RWPE1 (cell line): ENCODE measurements at places on chromosomes 4 and X.

DNA sequence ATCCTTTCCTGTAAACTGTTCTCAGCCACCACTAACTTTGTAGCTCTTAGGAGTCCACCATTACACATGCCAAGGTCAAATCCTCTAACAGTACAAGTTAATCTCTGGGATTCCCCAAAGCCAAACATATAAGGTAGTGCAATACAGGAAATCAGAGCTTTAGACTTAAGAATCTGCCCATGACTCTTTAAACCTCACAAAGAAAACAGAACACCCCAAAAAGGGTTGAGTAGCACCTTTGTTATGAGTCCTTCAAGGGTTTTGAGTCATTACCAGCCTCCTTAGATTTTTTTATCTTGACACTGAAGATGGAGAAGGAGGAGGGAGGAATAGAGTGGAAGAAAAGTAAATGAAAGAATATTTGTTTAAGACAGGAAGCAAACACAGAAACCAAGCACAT is 243.9 kb upstream of the SPANXN1 start:
- DNase-seq: no peak

DNA sequence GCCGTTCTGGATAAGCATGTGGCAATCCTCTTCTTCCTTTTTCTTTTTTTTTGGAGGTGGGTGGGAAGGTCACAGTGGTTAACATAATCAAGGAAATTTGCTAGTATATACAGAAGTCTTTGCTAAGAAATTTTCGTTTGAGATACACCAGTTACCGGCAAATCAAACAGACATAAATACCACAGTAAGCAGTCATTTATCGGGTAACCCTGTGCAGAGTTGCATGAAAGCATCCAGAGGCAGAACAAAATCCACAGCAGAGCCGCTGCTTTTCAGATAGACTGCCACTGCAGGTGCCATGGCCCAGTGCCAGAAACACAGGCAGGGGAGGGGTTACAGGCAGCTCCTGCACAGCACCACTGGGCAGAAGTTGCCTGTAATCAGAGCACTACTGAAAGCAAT is 179.1 kb upstream of the MAB21L2 start:
- DNase-seq: no peak

- DNase-seq: peak; percentile 22
These were observed 127.2 kb downstream of the ARHGEF9 start for GRCh38 chrX:63657821-63658220.

- no peak for DNase-seq
These were observed 2.5 kb downstream of the CXCL1 start for GRCh38 chr4:73871511-73872310.

DNA sequence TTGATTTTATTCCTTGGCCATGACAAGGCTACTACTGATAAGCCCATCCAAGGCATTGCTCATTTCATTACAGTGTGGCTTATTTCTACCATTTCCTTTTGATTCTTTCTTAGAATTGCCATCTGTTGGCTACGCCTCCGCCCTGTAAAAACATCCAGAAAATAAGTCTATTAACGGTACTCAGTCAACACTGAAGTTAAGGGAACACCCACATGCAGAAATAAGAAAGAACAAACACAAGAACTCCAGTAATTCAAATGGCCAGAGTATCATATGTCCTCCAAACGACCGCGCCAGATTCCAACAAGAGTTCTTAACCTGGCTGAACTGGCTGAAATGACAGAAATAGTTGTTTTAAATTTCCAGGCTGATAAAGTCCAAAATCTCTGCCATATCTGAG is 90.3 kb downstream of the CXXC4 start:
- no peak for DNase-seq

DNA sequence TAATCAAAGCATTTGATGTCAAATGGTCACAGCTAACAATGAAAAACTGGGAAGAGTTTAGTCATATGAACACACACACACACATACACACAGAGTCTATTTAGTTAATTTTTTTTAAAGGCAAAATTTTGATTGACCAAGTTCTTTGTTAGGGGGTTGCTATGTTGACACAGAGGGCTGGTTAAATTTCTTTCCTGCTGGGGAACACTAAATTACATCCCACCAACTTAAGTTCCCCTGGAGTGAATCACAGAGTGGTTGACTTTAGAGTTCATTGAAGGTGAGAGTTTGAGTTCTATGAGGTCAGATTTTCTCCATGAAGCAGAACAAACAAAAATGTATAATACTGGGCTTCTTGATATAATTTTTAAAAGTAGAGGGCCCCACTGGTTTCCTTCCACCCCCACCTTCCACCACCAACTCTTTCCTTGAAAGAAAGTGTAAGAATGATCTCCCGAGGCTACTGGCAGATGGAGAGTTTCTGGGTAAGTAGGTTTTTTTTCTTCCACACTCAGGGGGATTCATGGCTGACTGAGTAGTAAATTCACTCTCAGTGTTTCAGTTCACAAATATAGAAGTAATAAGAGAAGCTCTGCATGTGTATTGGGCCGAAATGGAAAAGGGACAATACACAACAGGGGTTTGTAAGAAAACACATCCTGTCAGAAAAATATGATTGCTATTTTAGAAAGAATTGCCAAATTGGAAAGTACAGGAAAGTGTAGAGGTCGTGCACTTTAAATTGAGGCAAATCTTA is 917.0 kb upstream of the LCORL start:
- no peak for DNase-seq

- peak; percentile 13 for DNase-seq
These were observed 130.4 kb upstream of the RADX start for GRCh38 chrX:106481341-106481740.

- no peak for DNase-seq
These were observed 154.5 kb downstream of the GASK1B start for GRCh38 chr4:158018221-158018830.

DNA sequence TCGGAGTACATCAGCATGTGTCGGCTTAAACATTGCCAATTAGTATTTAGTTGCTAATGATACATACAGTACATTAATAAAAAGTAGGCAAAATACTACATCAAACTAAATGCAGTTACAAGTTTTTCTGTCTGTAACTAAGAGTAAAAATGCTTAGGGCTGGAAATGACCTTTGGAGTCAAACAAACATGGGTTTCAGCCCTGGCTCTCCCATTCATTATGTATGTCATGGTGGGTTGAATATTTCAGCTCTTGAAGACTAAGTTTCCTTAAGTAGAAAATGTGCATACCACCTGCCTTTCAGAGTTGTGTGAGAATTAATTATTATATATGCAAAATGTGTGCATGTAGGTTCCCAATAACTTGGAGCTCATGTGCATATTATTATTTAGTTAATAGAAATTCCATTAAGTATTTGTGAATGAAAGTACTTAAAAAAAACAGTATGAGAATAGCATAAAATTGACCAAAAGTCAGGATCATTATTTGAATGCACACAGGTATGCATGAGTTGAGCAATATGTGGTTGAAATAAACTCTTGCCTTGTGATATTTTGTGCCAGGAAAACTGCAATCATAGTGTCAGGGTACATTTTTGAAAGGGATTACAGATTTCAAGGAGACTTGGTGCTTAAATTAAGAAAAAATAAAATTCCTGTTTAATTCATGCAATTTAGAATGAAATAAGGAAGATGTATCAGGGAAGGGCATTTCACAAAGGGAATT is 2048.7 kb downstream of the PCDH7 start:
- DNase-seq: no peak

DNA sequence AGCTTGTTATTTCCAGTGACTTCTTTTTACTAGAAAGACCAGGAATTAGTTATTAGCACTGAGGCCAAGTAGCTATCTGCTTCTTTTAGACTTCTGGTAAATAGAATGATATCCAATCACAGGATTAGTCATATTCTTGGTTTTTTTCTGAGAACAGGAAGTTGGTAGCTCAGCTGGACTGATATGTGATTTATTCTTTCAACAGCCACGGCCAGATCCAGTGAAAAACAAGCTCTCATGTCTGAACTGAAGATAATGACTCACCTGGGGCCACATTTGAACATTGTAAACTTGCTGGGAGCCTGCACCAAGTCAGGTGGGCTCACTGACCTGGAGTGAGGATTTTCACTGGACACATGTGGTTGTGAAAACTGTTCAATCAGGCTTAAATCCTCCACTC is 48.6 kb downstream of the PDGFRA start:
- peak; percentile 68 for DNase-seq

DNA sequence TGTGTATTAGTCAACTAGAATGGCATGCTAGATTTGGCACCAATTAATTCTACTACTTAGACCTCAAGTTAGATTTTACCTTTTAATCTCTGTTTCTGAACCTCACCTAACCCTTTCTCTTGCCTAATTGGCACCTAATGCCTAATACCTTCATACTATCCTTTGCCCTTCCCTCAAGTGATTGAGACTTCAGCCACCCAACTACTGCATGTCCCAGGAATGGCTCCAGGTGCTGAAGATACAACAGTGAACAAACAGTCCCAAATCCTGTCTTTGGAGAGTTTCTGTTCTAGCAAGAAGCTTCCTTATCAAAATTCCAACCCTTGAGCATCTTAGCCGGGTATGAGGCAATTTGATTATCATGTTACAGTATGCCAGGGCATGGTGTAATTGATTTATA is 139.9 kb downstream of the CPE start:
- no peak for DNase-seq

GRCh38 chr4:3849140-3849539 is 83.0 kb downstream of the ADRA2C start:
- DNase-seq: no peak

DNA sequence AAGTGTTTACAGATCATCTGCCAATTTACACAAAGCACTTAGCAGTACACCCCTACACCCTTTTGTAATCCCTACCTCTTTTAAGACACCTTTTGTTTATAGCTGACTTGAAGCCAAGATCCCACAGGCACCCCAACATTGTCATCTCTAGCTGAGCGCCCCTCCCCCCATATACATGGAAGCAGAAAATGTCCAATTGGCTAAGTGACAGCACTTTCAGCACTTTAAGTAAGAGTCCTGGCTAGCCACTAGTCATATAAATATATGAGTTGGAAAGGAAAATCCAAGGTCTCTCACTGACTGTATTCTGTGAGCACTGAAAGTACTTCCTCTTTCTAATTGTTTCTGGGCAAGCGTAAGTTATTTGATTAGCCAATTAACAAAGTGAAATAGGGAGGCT is 108.2 kb downstream of the NSUN7 start:
- DNase-seq: no peak
